ENCODE measurements at places on chromosomes 7 and 10.

- DNase-seq = no peak
Measured at GRCh38 chr7:1883031-1883761, 213.1 kb downstream of the ELFN1 start.

DNA sequence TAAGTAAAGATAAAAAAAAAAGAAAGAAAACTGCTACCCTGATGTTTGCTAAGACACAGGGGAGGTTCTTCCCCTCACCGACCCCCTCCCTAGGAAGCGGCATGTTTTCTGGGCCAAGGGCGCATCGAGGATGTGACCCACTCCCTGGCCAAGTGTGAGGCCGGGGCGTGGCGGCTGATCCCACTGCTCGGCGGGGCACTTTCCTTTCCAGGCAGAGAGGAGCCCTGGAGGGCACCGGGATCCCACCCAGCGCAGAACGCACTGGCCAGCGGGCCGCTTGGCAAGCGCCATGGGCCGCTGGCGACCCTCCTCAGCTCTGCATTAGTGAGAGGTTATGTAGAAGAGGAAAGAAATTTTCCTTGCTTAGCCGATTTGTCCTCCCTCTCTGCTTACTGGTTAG lies 93.4 kb downstream of the ZNF736 start:
- DNase-seq = no peak

DNA sequence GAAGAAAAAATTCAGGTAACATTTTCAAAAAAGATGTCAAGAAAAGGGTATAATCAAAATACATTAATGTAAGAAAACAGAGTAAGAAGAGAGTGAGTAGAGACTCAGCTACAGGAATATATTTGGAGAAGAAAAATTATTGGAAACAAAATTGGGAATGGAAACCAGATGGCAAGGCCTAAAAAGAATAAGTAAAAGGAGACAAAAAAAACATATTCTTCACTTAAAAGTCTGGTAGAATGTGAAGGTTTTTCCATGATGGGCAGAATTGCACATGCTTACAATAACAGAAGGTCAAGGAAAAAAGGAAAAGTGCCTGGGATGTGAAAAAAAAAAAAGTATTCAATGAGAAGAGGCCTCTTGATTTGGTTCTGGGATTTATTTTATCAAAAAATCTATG lies 1061.8 kb upstream of the LRRTM3 start:
- DNase-seq = no peak

GRCh38 chr10:128539510-128540127 lies 413.4 kb upstream of the MKI67 start:
- no peak for DNase-seq

GRCh38 chr7:11485636-11486035 lies 346.4 kb downstream of the THSD7A start:
- no peak for DNase-seq

DNA sequence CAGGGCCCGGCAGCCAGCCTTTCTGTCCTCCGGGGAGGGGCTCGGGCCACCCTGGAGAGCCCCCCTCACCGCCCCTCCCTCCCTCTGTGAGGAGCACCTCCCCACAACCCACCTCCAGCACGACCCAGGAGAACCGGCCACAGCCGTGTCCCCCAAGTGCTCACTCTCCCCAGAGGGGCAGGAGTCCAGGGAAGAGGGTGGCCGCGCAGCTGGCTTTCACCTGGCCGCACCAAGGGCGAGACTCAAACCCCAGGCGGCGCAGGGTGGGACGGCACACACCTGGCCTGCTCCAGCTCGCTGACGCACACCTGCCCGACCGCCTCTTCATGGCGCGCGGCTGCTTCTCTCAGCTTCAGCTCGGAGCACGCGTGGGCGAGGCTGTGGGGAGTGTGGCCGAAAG lies 73.4 kb downstream of the CFAP46 start:
- DNase-seq = no peak

DNA sequence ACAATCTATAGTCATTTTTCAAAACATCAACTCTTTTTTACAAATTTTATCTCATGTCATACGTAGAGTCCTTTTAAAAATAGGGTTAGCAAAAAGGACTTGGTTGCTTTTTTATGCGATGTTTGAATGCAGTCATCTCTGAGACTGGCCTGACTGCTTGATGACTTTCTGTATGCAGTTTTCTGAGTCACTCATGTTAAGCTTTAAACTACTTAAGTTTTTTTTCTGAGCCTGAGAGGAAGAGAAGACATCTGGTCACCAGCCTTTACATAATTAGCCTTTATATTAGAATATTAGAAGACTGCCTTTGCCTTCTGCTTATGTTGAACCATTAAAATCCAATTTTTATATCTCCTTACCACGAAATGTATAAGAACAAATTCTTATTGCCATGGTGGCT lies 834.4 kb upstream of the MBL2 start:
- DNase-seq = no peak

- DNase-seq = no peak
Measured at GRCh38 chr7:158134824-158135223, 452.8 kb downstream of the PTPRN2 start.

GRCh38 chr7:146805082-146805481 lies 688.5 kb downstream of the CNTNAP2 start:
- no peak for DNase-seq

DNA sequence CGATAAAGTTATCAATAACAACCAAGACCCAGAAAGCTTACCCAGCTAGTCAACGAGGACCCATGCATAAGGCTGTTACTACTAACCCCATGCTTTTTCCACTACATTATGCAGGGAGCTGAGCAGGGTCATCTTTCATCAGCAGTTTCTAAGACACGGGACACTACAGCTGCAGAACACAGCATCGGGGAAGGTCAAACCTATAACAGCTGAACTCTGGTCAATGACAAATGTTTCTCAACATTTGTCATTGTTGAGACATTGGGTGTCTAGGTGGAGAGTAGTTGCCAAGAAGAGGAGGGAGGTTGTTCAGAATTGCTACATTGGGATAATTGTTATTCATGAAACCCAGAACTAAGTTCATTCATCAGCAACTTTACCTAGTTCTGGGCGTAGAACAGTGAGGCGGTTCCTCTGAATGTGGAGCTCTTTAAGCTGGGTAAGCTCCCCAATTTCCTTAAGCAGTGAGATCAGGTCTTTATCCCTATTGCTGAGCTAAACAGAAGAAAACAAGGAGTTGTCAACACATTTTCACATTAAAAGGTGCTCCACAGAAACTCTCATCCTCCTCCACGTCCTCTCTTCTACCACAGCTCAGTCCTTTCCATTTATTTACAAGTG lies 105.6 kb downstream of the ZNF22 start:
- DNase-seq = no peak

- no peak for DNase-seq
Measured at GRCh38 chr7:129664029-129665012, 52.8 kb downstream of the NRF1 start.
